ENCODE measurements at places on chromosomes 13 and 19.
A peak's percentile ranks its signal among the peaks of the same experiment; 100 is the strongest.

- no peak overlapping the region for H3K27ac ChIP-seq
- no peaks in the 10 kb centered on the region for H3K27me3 ChIP-seq
- no peak for DNase-seq
- H3K36me3 ChIP-seq: no peaks in the 10 kb centered on the region
- H3K4me3 ChIP-seq: no peak overlapping the region
- no peaks in the 10 kb centered on the region for H3K4me1 ChIP-seq
These were observed 1485.3 kb upstream of the MIR17HG start for GRCh38 chr13:89862011-89862690.

DNA sequence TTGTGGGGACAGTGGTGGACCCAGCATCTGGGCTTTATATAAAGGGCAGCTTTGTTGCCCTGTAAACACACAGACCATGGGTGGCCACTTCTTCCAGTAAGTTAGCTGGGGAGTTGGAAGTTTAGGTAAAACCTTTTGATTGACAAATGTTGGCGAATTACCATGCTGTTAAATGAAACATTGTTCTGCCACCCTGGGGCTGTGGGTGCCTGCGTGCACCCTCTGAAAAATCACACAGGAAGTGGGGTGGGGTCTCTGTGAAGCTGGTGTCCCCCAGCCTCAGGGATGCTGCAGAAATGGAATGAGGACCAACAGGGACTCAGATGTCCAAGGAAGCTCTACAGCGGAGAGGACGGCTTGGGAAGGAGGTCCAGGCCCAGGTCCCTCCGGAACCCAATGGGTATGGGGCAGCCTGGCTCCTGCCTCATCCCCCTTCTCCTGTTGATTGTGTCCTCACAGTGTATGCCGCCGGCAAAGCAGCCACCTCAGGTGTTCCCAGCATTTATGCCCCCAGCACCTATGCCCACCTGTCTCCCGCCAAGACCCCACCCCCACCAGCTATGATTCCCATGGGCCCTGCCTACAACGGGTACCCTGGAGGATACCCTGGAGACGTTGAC is 2.8 kb upstream of the USF2 start:
- peaks cover 23% of the 10 kb centered on the region for H3K4me1 ChIP-seq
- peak; percentile 44 for DNase-seq
- peaks cover 11% of the 10 kb centered on the region for H3K36me3 ChIP-seq
- no peak overlapping the region for H3K4me3 ChIP-seq
- H3K27ac ChIP-seq: no peak overlapping the region

GRCh38 chr13:98293103-98293502 is 116.0 kb upstream of the RNF113B start:
- H3K36me3 ChIP-seq: no peaks in the 10 kb centered on the region
- no peak overlapping the region for H3K4me3 ChIP-seq
- no peak overlapping the region for H3K27ac ChIP-seq
- no peak for DNase-seq

DNA sequence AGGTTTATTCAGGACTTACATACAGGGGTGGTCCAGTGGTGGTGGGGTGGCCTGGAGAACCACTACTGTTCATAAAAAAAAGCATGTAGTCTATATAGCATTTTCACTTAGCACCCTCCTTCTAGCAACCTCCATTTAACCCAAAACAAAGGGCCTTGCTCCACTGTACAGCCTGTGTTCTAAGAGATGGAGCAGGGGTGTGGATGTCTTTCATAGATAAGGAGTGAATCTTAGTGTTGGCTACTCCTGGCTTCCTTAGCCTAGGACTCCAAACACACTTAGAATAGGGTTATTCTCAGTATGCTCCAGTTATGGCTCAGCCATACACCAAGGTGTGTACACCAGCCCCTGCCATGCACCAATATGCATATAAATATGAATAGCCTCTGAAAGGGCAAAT is 95.2 kb downstream of the ELF1 start:
- no peak overlapping the region for H3K27ac ChIP-seq
- no peak for DNase-seq
- H3K4me3 ChIP-seq: no peak overlapping the region
- H3K36me3 ChIP-seq: no peaks in the 10 kb centered on the region

GRCh38 chr19:49042177-49042576 is 1.5 kb upstream of the CGB5 start:
- H3K27ac ChIP-seq: no peak overlapping the region
- no peaks in the 10 kb centered on the region for H3K36me3 ChIP-seq
- H3K4me3 ChIP-seq: no peak overlapping the region

- H3K27ac ChIP-seq: no peak overlapping the region
- no peaks in the 10 kb centered on the region for H3K36me3 ChIP-seq
- no peaks in the 10 kb centered on the region for H3K4me1 ChIP-seq
- no peak overlapping the region for H3K4me3 ChIP-seq
- no peak for DNase-seq
- no peaks in the 10 kb centered on the region for H3K27me3 ChIP-seq
These were observed 474.7 kb downstream of the DIAPH3 start for GRCh38 chr13:59689057-59689456.

DNA sequence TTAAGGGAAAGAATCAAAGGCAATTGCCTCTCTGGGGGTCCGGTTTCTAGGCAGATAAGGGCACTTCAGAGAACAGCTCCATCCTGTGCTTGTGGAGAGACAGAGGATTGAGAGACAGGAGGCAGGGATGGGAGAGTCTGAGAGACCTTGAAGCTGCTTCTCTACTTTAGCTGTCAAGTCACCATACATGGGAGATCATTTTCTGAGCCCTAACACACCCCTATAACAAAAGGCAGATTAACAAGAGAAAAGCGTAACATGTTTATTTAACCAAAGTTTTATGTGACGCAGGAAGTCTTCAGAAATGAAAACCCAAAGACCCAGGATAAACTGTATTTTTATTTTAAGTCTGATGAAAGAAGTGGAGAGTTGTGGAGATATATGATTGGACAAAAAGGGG is 48.4 kb downstream of the CBY2 start:
- H3K4me1 ChIP-seq: no peaks in the 10 kb centered on the region
- H3K27me3 ChIP-seq: no peaks in the 10 kb centered on the region
- no peak for DNase-seq
- no peaks in the 10 kb centered on the region for H3K36me3 ChIP-seq
- no peak overlapping the region for H3K27ac ChIP-seq

DNA sequence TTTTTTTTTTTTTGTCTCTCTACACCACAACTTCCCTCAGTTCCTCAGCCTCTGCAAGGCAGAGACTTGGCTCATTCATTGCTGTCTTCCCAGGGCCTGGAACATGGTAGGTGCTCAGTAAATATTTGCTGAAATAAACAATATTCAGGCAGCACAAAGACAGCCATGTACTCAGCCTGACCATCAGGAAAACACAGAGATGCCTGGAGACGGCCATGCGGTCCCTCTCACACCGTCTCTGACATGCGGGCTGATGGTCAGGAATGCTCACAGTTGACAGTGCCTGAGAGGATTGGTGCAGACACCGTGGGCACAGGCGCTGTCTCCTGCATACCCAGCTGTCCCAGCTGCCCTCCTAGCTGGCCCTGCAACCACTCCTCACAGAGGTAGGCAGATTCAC is 924 bp downstream of the PRAM1 start:
- H3K4me1 ChIP-seq: peaks cover 11% of the 10 kb centered on the region
- no peak for DNase-seq

GRCh38 chr13:66663711-66664110 is 566.4 kb downstream of the PCDH9 start:
- DNase-seq: no peak
- no peaks in the 10 kb centered on the region for H3K4me1 ChIP-seq
- no peaks in the 10 kb centered on the region for H3K27me3 ChIP-seq
- H3K27ac ChIP-seq: no peak overlapping the region
- no peak overlapping the region for H3K4me3 ChIP-seq
- H3K36me3 ChIP-seq: no peaks in the 10 kb centered on the region

GRCh38 chr13:94673851-94674250 is 38.5 kb downstream of the SOX21 start:
- no peak overlapping the region for H3K4me3 ChIP-seq
- no peaks in the 10 kb centered on the region for H3K36me3 ChIP-seq
- H3K27me3 ChIP-seq: peaks cover 4% of the 10 kb centered on the region
- H3K27ac ChIP-seq: no peak overlapping the region
- H3K4me1 ChIP-seq: no peaks in the 10 kb centered on the region
- DNase-seq: no peak

DNA sequence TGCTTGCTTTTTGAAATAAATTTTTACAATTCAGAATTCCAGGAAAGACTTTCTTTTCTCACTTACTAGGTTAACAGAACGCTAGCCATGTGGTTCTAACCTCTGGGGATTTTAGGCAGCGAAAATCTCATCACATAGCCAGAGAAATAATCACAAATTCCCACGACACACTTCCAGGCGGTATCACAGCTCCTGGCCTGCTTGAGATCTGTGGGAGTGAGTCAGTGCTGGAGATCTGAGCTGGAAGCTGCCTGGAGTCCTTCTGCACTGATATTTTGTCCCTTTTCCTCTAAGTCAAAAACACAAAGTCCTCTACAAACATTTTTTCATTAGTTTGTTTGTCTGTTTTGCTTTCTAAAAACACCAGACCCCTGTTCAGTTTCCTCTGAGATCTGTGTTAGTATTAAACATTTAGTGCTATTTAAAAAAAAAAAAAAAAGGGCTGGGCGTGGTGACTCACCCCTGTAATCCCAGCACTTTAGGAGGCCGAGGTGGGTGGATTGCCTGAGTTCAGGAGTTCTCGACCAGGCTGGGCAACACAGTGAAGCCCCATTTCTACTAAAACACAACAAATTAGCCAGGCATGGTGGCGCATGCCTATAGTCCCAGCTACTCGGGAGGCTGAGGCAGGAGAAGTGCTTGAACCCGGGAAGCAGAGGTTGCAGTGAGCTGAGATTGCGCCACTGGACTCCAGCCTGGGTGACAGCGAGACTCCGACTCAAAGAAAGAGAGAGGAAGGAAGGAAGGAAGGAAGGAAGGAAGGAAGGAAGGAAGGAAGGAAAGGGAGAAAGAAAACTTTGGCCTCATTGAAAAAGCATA is 12.2 kb upstream of the UBE2L5 start:
- no peak overlapping the region for H3K27ac ChIP-seq
- peaks cover 10% of the 10 kb centered on the region for H3K4me1 ChIP-seq
- H3K4me3 ChIP-seq: no peak overlapping the region

DNA sequence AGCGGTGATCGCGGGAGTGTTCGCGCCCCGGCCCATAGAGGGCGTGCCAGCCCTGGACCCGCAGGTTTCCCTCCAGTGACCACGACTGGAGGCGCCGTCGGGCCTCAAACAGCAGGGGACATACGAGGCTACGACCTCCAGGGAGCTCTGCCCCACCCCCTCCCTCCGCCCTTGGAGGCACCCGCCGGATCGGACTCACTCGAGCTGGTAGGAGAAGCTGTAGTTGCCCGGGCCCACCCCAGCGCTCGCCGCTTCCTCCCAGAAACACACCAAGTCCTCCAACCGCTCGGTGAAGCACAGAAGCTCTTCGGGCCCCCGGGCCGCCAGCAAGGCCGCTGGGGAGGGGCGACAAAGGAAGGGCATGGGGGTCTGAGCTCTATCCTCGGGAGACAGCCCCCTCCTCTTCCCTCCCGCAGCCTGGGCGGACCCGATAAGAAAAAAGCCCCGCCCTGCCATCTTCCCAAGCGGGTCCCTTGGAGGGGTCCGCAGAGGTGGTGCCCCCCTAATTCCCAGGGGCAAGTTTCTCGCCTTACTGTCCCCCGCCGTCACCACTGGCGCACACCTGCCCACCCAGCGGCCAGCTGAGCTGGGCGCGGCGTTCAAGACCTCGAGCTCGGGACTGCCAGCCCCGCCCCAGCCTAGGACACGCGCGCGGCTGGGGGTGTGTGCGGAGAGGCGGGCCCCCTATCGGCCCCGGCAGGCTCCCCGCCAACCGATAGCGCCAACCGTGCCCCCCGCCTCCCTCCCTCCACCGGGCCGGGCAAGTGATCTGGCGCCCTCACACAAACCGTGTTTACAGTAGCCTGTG is 1.0 kb downstream of the EPOR start:
- H3K4me1 ChIP-seq: peaks cover 42% of the 10 kb centered on the region
- H3K4me3 ChIP-seq: no peak overlapping the region
- peak; percentile 60 for DNase-seq
- peak overlapping the region; percentile 47 for H3K27ac ChIP-seq
- peaks cover 5% of the 10 kb centered on the region for H3K27me3 ChIP-seq

GRCh38 chr19:45674946-45675345 is 6.9 kb downstream of the GIPR start:
- peaks cover 14% of the 10 kb centered on the region for H3K4me1 ChIP-seq
- H3K27ac ChIP-seq: no peak overlapping the region
- no peak overlapping the region for H3K4me3 ChIP-seq
- no peak for DNase-seq
- H3K27me3 ChIP-seq: no peaks in the 10 kb centered on the region

- H3K4me3 ChIP-seq: no peak overlapping the region
- no peak for DNase-seq
- no peaks in the 10 kb centered on the region for H3K4me1 ChIP-seq
- no peak overlapping the region for H3K27ac ChIP-seq
These were observed 32.0 kb downstream of the HPN start for GRCh38 chr19:35073516-35073915.

DNA sequence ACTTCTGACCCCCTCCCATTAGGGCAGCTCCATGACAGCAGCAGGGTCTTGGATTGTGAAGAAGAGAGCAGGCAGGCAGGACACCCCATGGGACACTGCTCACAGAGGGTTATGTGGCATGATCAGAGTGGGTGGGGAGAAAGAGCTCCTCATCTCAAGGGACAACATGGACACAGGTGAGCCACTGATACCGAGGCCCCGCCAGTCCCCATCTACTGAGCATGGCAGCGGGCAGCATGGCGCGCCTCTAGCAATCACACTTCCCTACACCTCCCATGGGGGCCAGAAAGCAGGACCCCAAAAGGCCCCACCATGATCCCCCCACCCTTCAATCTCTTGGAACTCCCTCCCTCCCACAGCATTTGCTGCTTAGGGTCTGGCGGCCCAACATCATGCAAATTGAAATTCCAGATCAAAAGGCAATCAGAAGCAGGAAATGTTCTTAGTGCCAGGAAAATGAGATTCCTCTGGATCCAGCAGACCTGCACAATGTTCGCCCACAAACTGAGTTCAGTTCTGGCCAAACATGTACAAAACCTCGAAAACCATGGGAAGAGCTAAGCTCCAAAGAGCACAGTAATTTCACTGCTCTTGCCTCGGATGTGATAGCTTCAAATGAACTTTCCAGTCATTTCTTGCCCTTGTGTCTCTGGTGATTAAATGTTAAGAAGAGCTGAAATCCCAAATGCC is 14.8 kb downstream of the DOCK9 start:
- no peaks in the 10 kb centered on the region for H3K36me3 ChIP-seq
- H3K4me1 ChIP-seq: no peaks in the 10 kb centered on the region
- no peak overlapping the region for H3K4me3 ChIP-seq
- DNase-seq: no peak
- no peaks in the 10 kb centered on the region for H3K27me3 ChIP-seq

DNA sequence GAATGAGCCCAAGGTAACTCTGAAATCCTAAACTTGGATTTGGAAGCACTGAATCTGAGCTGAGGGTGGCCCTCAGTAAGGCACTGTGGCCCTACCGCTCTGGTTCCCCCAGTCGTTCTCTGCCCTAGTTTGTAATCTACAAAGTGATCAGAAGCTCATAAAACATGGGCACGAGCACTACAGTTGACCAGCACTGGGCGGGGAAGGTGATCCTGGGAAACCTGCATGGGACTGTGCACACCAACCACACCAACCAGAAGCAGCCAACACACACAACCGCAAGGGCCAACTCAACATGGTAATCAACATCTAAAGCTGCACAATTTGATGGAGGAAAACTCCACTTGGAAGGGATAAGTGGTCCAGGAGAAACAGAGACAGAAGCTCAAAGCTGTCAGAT is 22.9 kb downstream of the SLC7A1 start:
- H3K36me3 ChIP-seq: no peaks in the 10 kb centered on the region
- H3K27ac ChIP-seq: no peak overlapping the region
- no peak for DNase-seq

All from CD8-positive, alpha-beta memory T cell (primary cell).